Activated CD4-positive, alpha-beta T cell treated with anti-CD3 and anti-CD28 coated beads, Interleukin-2, Interleukin-6, amounts not matched to agents 100 ng/mL and 50 ng/mL, durations not matched to agents 16 hours and 8 hours (primary cell): ENCODE measurements at places on chromosomes 7 and 10.

DNA sequence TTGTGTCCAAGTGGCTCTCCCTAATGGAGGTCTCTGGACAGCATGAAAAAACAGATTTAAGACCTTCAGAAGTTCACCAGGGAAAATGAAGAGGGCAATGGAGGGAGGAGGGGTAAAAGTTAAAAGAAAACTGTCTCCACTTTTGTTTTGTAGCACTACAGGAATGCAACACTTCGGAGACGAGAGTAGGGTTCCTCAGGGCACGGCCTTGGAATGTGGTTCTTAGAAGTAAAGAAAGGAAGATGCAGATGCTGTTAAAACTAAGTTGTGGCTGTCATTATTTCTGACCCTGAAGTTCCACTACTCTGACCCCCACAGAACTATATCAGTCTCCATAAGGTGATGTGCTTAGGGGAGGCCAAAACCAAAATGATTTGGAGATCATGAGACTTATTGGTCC is 335.1 kb downstream of the XPNPEP1 start:
- DNase-seq, result no peak

DNA sequence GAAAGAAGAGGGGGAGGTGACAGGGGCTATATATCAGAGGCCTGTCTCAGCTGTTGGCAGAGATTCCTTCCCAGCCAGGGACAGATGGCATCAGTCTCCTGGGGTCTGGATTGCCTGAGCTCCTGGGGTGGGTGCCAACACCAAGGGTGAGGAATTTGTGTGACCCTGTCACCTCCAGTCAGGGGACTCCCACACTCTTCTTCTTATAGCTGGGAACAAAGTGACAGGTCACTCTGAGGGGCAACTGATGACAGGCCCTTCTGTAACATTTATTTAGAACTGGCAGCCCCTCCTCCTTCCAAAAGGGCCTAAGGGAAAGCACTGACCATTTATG is 53.7 kb upstream of the DUSP5 start:
- DNase-seq, result no peak

DNA sequence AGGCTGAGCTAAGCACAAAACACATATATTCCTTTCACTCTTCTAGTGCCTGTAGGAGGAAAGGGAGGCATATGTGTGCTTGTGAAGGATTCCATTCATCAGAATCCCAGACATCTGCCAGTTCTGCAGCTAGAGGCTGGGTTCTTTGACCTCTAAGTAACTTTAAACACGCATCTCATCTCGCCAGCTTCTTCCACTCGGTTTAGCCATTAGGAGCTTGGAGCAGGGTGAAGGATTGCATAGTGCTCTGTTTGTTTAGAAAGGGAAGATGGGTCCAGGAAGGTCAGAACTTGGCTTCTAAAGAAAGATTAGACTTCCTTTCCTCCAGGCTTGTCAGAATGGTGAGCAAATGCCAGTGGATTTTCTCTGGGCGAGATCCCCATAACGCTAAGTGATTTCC is 43.6 kb downstream of the HK1 start:
- no peak for DNase-seq

DNA sequence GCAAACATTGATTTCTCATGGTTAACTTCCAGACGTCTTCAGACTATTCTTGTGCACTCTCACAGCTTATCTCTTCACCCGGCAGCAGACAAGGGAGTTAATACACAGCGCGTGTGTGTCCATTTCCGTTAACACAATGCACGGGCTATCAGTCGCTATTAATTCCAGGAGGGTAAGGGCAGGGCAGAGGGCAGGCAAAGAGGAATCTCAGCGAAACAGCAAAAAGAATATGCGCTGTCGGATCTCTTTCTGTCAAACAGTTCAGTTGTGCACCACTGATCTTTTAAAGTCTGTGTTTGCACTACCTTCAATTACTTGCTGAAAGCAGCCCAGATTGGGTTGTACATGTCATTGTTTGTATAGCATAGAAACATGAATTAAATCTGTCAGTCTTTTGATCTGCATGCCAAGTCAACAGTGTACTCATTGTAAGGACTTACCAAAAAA is 41.1 kb upstream of the CABCOCO1 start:
- no peak for DNase-seq

GRCh38 chr7:120993553-120994191 is 5.2 kb downstream of the CPED1 start:
- DNase-seq, result no peak

- no peak for DNase-seq
Measured at GRCh38 chr7:70294211-70294911, 696.1 kb downstream of the AUTS2 start.

- DNase-seq, result peak; percentile 33
Measured at GRCh38 chr7:100483722-100484672, at the start of gene NYAP1. Gene NYAP1, plus strand, starts transcription at chr7:100483927. Its CDS starts 1,385 bp downstream, at chr7:100485312.

- no peak for DNase-seq
Measured at GRCh38 chr10:104330168-104331110, 7.8 kb downstream of the ITPRIP start.

DNA sequence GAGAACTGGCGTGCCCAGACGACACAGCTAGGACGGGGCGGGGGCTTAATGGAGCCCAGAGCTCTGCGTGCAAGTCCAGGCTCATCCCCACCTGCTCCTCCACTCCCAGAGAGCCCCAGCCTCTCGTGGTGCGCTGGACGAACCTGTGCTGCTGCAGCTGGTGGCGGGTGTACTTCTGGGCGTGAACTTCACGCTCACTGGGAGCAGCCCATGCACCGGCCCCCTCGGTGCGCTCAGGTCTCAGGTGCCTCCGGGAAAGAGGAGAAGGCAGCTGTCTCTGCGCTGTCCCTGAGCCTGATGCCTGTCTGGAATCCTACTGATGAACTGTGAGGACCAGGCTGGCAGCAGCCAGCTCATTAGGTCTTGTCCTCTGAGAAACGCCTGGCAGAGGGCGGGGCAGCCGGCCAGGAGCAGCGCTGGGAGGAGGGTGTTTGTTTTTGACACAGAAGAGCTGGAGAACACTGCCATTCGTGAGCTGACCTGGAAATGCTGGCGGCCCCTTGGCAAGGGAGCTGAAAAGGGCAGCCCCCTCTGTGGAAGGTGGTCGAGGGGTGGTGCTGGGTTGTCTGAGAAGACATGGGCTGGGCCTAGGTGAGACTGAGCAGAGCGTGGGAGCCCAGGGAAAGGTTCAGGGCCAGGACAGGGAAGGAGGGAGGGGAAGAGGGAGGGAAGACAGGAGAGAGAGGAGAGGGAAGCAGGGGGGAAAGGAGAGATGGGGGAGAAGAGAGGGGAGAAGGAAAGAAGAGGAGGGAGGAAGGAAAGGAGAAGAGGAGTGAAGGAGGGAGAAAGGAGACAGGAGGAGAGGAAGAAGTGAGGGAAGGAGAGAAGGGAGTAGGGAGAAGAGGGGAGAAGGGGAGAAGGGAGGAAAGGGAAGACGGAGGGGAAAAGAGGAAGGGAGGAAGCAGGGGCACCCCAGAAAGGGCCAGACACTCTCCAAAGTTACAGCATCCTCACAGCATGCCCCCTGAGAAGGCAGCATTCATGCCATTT is 53.5 kb upstream of the TNS3 start:
- DNase-seq, result no peak

- no peak for DNase-seq
Measured at GRCh38 chr7:105149827-105150226, 135.8 kb downstream of the KMT2E start.

DNA sequence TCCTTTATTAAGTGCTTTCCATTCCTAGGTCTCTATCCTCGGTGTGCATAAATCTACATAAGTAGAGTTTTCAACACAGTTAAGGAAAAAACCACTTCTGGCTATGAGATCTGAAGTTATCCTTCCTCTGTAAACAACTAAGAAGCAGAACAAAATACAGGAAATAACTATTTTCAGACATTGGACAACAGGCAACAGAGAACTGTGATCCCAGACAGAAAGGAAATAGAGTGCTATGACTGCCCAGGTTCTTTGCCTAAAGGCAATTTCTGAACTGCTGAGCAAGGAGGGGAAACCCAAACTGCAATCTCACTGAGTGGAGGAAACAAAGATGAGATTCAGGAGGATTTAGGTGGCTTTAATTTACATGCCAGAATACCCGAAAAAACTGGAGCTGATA is 285.4 kb downstream of the SNX13 start:
- peak; percentile 15 for DNase-seq

DNA sequence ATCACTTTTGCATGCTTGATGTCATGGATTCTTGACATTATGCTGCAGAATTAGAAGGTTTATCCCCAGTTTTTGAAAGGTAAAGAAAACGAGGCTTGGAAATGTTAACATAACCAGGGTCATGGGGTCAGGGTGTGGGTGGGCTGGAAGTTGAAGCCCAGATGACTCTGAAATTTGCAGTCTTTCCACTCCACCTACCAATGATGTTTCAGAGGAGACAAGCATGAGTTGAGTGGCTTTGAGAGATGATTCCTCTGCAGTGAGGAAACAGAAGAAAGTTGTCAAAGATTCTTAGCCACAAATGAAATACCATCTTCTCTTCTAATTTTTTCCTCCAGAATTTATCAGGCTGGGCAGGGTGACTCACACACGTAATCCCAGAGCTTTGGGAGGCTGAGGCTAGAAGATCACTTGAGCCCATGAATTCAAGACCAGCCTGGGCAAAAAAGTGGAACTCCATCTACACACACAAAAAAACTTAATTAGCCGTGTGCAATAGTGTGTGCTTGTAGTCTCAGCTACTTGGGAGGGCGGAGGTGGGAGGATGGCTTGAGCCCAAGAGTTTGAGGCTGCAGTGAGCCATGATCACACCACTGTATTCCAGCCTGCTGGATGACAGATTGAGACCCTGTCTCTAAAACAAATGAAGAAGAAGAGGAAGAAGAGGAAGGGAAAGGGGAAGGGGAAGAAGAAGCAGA is 239.1 kb upstream of the AUTS2 start:
- DNase-seq, result no peak

DNA sequence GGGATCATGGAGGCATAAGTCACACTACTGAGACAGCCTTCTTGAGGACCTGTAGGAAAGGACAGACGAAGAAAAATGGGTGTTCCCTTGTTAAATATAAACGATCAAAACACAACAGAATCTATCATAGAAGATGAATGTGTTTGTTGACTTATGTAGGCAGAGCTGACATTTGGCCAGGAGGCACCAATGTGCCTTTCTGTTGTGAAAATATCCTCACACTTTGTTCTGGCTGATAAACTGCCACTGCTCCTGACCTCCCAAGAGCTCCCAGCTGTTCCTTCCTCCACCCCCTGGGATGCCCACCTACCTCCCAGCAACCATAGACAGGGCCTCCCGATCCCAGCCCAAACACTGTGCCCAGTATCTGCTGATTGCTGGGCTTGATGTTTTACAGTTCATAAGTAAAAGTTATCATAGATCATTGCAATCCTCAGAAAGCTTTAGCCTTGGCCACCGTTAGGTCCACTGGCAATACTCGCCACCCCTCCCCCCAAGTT is 116.6 kb downstream of the CTTNBP2 start:
- no peak for DNase-seq

- no peak for DNase-seq
Measured at GRCh38 chr7:97868788-97869187, 3.4 kb downstream of the ASNS start.

DNA sequence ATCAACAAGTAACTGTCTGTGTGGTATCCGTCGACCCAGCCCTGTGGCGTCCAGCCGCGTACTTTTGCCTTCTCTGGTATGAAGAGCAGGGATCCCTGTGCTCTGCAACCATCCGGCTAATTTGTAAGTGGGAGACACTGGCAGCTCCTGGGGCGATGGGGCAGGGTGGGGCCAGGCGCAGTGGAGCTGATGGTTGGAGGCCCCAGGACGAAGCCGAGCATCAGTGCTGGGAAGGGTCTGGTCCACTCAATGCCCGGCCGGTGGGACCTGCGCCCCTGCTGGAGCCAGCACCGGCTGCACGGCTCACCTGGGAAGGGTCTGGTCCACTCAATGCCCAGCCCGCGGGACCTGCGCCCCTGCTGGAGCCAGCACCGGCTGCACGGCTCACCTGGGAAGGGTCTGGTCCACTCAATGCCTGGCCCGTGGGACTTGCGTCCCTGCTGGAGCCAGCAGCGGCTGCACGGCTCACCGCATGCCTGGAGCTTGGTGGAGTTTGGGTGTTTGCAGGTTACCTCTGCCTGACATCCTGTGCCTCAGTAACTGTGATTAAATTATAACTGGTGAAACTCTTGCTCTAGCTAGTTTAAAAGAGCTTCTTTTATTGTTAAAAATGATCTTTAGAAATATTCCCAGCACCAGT is 96.1 kb downstream of the NKX6-2 start:
- DNase-seq, result no peak

DNA sequence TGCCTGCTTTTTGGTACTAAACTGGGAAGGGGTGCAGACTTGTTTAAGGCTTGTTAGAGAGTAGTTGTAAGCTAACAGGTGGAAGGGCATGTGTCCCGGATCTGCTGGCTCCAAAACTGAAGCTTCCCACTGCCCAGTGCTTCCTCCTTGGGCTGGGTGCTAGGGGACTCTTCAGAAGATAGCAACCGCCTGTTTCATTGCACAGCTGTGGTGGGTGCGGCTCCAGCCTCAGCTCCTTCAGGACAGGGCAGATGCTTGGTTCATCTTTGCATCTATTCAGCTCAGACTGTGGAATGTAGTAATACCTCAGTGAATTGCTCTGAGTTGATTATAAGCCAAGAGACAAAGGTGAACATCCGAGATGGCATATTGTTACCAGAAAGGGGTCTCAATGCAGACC is 527.1 kb downstream of the TYW1 start:
- DNase-seq, result no peak

DNA sequence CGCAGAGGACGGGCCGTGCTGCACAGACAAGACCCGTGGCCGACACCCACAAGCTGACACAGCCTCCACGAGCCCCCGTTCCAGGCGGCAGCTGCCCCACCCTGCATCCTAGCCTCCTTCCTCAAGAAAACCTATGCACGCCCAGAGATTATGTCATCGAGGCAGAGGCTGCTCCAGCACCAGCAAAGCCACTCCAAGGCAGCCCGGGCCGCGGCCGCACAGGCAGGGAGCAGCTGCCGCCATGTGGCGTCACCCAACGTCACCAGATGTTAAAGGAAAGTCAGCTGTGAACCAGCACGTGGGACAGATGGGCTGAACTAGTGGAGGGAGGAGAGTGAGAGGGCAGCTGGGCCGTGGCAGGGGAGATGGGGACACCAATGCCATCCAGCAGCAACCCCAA is 59.8 kb downstream of the STK32C start:
- DNase-seq, result no peak

DNA sequence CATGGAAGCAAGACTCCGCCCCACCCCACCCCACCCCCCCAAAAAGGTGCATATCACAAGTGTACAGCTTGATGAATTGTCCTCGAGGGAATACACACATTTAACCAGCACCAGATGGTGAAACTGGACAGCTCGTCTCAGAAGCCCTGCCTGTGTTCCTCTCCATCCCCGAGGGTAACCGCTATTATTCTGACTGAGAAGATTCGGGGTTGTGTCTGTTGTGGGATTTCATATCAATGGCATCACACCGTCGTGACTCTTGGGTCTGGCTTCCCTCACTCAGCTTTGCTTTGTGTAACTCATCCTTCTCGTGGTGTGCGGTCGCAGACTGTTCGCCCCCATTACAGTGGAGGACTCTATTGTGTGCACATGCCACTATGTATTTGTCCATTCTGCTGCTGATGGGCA is 18.9 kb downstream of the PODXL start:
- no peak for DNase-seq
